Activated CD4-positive, alpha-beta T cell treated with anti-CD3 and anti-CD28 coated beads, Interleukin-2, amount 10 ng/mL, durations not matched to agents 7 days and 5 days (primary cell): ENCODE measurements at places on chromosomes 7 and 10. TPM values are rescaled to one million over a fixed set of nuclear protein-coding genes. Genes with fewer than 3 reads are reported as not detected.
A peak's percentile ranks its signal among the peaks of the same experiment; 100 is the strongest.

GRCh38 chr7:39952374-39952773 is 2.3 kb downstream of the CDK13 start:
- DNase-seq: no peak

DNA sequence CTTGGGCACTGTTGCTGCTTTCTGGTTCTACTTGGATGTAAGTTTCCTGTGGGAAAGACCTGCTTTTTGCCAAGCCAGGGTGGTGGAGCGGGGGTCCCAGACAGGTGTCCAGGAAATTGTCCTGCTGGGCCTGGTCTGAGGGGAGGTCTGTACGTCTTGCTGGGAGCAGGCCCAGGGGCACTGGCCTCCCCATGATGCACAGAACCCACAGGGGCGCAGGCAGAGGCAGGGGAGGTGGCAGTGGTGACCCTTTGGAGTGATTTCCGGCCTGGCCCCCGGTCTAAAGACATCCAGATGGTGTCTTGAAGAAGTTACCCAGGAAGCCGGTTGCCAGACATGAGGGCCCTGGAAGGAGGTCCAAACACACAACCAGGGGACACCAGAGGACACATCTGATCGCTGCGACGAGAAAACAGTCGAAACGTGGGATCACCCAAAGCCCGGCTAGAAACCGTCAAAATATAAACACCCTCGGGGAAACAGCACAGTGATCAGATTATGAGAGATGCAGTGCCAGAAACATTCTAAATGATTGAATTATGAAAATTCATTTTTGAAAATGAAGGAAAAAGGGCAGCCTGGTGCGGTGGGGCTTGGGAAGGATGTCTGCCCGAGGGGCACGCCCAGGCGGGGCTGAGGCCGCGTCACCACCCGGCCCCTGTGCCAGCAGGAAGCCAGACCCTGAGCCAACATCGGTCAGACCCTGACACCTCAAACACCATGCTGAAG is 59.6 kb downstream of the TMEM270 start:
- no peak for DNase-seq

- DNase-seq: peak; percentile 61
These were observed 21.6 kb upstream of the LIMK1 start for GRCh38 chr7:74061840-74062539.

DNA sequence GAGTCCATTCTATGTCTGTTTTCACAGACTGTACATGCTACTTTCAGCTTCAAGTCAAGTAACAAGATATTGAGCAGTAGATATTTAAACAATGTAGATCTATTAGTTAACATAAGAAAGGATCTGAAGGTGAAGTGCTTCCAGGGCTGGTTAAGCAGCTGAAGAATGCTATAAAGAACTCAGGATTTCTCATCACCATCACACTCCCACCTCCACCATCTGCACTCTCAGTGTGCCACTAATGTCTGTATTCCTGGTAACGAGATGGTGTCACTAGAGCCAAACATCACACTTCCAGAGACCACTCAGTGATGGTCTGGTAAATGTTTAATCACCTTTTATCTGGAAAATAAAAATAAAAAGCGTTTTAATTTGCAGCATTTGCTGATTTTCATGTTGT is 224.0 kb upstream of the FERD3L start:
- DNase-seq: no peak

- DNase-seq: no peak
These were observed 4.0 kb downstream of the TNRC18 start for GRCh38 chr7:5419539-5420066.

- DNase-seq: no peak
These were observed 100.5 kb downstream of the NPY start for GRCh38 chr7:24384362-24385030.

GRCh38 chr7:142587578-142588191 is 161.6 kb upstream of the PRSS1 start:
- peak; percentile 35 for DNase-seq

Gene ANKRD7
- not detected for total RNA-seq
